ENCODE measurements at places on chromosomes 5 and 9.

DNA sequence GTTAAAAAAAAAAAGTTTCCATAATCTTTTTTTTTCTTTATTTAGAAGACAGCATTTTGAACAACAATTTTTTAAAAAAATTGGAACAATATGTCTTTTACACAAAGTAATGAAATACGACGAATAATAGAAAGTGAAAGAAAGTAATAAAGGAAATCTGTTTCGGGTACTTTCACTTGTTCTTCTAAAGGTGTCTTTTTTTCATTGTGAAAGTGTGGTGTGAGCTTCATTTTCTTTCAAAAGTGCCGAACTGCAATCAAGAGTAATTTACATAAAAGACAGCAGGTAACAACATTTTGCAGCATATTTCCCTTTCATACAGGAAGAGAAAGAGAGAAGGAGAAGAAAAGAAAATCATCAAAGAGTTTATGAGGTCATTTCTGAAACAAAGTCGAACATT lies 159.7 kb upstream of the CDH12 start:
- DNase-seq: no peak

GRCh38 chr5:170154744-170155143 lies 49.0 kb downstream of the FOXI1 start:
- DNase-seq: no peak

DNA sequence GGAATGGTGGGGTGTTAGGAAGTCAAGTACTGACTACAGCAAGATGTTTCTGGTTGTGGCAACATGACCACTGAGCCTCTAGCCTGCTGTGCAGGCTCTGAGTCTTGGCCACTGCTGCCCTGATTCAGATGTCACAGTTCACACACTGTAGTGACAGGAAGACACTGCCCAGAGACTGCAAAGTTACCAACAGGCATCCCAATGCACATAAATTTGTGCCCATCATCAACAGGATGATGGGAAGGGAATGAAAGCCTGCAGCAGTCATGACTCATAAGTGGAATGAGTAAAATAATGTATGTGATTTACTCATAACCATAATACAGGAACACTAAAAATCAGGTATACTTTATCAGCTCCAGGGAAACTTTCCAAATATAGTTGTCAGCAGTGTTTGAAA lies 251.6 kb upstream of the HAPLN1 start:
- no peak for DNase-seq

GRCh38 chr5:114417519-114417918 lies 55.6 kb downstream of the KCNN2 start:
- no peak for DNase-seq

DNA sequence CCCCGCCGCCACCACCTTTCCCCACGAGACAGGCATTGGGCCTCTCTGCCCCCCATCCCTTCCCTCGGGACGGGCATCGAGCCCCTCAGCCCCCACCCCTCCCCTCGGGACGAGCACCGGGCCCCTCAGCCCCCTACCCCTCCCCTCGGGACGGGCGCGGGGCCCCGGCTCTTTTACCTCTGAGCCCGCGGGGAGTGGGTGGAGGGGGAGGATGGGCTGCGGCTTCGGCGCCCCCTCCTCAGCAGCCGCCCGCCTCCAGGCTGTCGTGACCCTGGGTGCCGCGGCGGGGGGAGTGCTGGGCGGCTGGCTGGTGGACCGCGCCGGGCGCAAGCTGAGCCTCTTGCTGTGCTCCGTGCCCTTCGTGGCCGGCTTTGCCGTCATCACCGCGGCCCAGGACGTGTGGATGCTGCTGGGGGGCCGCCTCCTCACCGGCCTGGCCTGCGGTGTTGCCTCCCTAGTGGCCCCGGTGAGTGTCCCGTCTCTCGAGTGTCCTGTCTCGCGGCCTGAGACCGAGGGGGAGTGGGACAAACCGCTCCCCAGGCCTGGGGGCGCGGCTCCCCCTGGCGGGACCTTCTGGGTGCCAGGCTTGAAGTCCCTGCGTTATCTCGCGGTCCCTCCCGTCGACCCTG lies 791 bp downstream of the SLC2A8 start:
- DNase-seq: peak; percentile 29

GRCh38 chr5:36950586-36951457 lies 74.3 kb downstream of the NIPBL start:
- no peak for DNase-seq

DNA sequence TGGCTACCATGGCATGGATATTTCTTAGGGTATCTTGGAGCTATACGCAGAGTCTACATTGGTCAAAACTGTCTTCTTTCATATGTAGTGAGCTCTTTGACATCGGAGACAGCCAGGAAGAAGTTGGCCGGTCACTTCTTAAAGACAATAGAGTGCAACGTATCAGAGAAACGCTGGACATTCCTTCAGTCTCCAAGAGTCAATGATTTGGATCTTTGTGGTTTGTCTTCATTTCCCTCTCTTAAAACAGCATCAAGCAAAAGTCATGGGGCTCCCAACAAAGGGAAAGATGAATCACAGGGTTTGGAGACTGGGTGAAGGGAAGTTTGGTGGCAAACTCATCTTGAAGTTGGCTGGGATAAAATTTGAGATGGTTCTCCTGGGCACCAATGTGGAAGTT lies 320.1 kb downstream of the AGTPBP1 start:
- no peak for DNase-seq

- no peak for DNase-seq
Measured at GRCh38 chr9:127793093-127793708, 7.4 kb downstream of the CDK9 start.

DNA sequence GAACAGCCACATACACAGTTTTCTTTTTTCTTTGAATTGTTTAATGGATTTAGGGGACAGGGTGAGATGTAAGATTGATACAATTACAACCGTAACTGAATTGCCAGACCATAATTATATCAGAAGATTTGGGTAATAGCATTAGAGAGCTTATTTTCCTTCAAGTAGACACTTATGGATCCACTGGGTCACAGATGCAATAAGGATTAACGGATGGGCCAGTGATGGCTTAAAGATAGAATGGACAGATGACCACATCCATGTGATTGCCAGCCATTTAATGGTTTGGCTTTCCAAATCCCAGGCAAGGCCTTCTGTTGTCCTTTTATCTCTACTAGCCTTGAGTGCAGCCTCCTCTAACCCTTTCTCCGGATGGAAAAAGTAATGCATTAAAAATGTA lies 94.7 kb upstream of the NUDT12 start:
- DNase-seq: no peak

DNA sequence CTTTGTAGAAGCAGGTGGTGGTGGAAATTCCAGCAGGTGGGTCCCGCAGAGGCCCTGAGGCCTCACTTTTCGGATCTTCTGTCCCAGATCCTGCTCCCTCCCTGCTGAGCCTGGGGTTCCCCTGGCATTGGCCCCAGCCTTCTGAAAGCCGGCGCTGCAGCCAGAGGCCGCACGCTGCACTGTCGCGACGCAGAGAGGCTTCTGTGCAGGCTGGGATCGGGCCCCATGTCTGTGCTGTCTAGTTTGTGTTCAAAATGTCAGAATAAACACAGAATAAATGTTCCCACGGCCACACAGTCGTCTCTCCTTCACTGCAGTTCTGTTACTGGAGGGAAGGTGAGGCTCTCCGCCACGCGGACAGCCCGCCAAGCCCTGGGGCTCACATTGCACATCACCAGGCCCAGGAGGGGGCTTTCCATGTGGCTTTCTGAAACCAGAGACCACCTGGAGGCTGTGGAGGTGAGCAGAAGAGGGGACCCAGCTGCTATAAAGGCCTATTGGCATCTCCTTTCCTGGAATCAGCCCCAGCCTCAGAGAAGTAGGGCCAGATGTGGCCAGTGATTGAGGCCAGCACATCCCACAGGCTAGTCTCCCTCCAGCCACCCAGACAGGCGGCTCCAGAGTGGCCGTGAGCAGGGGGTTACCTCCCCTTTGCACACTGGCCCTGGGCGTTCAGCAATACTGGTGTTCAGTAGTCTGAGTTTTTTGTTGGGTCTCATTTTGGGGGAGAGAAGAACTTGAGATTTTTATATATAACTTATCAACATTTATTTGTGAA lies 46.5 kb downstream of the USP20 start:
- DNase-seq: no peak

- DNase-seq: no peak
Measured at GRCh38 chr5:10490927-10491672, 49.4 kb downstream of the ROPN1L start.

GRCh38 chr9:107638521-107639310 lies 149.1 kb upstream of the KLF4 start:
- DNase-seq: peak; percentile 12

DNA sequence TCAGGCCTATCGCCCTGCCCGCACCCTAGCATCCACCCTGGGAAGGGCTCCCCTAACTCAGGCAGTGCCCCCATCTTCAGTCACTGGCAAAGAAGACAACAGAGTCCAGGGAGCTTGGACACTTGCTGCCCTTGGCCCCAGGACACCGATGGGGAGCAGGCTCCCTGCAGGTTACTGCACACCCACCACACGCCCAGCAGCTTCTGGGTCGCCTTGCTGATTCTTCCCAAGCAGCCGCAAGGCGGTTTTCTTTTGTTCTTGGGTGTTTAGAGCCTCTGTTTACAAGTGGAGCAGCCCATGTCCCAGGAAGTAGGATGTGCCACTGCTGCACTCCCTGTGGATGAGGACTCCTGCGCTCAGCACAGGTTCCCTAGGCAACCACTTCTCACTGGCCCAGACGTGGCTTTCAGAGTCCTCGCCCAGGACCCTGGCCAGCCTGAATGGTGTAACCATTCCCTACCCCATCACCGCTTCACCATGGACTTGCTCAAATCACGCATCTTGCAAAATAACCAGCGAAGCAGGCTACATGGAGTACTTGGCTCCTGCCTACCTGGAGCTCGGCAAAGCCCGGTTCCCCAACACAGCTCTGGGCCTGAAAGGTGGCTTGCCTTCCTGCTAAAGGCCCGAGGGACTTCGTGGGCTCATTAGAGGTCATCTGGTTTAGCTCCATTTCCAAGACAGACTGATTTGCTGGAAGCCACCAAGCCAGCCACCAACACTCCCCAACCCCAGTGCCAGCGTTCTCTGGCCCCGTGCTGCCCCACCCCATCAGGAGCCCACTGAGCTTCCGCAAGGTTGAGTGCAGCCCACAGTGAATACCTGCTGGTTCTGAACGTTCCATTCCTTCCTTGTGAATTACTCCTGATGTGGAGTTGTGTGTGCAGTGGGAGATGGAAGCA lies 60.0 kb downstream of the PSMB7 start:
- no peak for DNase-seq

DNA sequence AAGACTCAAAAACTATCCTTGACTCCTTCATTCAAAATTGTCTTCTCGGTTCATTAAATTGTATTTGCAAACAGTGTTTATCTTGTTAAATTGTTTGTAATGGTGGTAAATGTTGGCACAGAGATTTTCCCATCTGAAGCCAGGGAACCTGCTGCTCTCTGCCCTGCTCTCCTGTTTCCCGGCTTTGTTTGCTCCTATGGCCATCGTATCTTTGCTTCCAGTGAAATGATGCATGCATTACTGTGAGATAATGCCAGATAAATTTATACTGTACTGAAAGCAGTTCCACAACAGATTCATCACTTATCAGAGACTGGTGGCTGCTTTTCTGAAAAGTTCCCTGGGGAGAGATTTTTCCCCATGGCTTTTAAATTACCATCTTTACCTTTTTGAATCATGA lies 81.4 kb downstream of the CD180 start:
- DNase-seq: peak; percentile 58

GRCh38 chr5:148163345-148163744 lies 5.0 kb upstream of the SPINK14 start:
- no peak for DNase-seq

DNA sequence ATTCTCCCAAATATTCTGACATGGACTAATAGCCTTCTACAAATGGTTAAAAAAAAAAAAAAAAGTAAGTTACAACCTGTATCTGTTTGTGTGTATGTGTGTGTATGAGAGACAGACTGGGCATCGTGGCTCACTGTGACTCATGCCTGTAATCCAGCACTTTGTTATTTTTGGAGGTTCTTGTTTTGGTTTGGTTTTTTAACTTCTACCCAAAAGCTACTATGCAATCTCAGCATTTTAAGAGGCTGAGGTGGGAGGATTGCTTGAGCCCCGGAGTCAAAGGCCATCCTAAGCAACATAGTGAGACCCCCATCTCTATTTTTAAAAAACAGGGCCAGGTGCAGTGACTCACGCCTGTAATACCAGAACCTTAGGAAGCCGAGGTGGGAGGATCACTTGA lies 17.6 kb upstream of the HAVCR1 start:
- DNase-seq: no peak

DNA sequence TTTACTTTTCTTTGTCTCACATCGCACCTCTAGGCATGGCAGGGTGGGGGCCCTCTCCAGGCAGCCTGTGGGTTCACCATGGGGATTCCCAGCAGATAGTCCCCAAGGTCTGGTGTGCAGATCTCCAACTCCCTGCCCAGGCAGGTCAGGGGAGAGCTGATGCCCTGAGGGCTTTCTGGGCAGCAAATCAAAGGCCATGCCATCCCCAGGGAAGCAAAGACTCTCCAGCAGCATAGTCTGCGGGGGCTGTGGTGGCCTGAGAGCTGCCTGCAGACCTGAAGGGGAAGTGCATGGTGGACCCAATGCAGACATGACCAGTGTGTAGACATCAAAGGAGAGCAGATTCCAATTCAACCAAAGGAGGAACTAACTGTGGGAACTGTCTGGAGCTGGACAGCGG lies 7.7 kb downstream of the NEURL1B start:
- DNase-seq: no peak

GRCh38 chr9:91741522-91741921 lies 208.5 kb downstream of the ROR2 start:
- no peak for DNase-seq

DNA sequence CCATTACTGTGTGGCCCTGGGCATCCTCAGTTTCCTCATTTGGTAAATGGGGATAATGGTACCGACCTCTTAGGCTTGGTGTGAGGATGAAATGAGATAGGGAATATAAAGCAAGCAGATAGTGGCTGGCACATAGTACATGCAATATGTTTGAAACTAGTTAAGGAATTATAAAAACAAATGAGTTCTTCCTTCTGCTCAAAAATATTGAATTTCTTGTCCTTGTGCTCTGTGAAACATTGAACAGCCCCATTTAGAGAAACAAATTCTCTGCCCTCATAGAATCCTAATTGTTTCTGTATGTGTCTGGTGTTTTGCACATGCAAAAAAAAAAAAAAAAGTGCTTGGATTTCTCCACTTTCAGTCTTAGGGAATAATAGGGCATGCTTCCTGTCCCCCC lies 39.7 kb downstream of the PTCD2 start:
- DNase-seq: no peak

DNA sequence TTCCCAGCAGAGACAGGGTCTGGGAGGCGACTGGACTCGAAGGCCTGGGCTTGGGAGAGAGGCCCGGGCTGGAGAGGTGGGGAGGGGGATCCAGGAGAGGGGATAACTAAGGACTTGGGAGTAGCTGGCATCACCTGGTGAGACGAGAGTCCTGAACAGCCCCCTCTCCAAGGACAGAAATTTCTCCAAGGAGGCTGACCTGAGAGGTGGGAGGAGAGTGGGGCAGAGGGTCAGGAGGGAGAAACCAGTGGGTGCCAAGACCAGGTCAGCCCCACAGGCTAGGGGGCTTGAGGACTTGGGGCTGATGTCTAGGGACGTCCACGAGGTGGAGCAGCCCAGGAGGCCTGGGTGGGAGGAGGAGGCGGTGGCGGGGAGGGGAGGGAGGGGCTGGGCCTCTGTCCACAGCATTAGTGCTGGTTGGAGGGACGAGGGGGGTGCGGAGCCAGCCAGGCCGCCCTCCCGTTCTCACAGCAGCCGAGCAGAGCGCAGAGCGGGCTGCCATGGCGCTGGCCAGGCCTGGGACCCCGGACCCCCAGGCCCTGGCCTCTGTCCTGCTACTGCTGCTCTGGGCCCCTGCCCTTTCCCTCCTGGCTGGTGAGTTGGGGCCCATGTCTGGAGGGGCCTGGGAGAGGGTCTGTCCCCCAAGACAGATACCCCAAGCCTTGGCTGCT lies at the start of gene CRB2:
Gene CRB2 (plus strand): TSS at position 437 of the 671 bp plus-strand sequence. CDS start 64 bp downstream, at position 501.
- no peak for DNase-seq

Measured in NCI-H1092 treated with DMSO at 0.1 percent for 48 hours (cell line).